Ecto neural progenitor cell (in vitro differentiated cells): ENCODE measurements at places on chromosomes 4 and X.

GRCh38 chrX:7253565-7253964, 105.6 kb upstream of the PUDP start:
- DNase-seq, result no peak

- no peak for DNase-seq
These were observed 76.9 kb upstream of the SCOC start for GRCh38 chr4:140296335-140297220.

DNA sequence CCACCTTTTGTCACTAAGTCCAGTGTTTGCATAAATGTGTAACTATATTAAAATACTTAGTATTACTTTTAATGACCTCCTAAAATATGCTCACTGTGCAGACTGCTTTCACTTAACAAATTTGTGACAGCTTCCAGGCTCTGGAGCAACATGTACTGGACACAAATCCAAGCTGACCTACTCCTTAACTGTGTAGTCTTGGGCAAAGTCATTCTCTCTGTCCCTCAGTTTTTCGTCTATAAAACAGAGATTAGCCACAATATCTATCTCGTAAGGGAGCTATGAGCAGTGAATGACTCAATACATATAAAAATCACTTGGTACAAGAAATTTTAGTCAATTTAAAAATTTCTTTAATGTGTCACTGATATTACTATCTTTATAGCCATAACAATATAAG, 20.4 kb upstream of the RAB40A start:
- no peak for DNase-seq

DNA sequence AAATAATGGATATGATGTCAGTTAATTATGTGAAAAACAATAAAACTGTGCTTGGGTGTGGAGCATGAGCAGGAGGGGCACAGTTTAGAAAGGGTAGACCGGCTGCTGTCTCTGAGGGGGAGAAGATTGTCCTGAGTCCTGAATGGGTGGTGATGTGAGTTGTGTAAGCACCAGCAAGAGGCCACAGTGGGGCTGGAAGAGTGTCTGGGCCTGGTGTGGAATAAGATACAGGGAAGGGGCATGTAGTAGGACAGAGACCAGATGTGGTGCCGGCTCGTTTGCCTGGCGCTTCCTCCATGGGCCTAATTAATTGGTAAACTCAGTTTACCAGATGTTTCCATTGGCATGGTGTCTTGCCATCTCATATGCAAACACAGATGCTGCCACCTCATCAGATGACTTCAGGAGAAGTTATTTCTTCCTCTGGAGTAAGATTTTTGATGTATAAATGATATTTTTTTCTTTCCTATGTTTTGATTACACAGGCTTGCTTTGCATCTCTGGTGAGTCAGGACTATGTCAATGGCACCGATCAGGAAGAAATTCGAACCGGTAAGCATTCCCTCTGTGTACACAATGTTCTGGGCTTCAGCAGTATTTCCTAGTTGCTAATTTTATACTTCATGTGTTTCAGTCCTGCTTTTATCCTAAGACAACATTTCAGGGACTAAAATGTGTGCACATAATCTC, 5.1 kb downstream of the MED28 start:
- no peak for DNase-seq

GRCh38 chr4:134862116-134862515, 660.5 kb upstream of the PABPC4L start:
- DNase-seq, result no peak
